ENCODE measurements at places on chromosomes 13 and 19. TPM values are rescaled to one million over a fixed set of nuclear protein-coding genes. Genes with fewer than 3 reads are reported as not detected.

- DNase-seq, result no peak
Measured at GRCh38 chr19:42452590-42452989, 9.8 kb upstream of the CXCL17 start.

Gene SOX21
- not detected for polyA plus RNA-seq

Gene NLRP7
- not detected for polyA plus RNA-seq

DNA sequence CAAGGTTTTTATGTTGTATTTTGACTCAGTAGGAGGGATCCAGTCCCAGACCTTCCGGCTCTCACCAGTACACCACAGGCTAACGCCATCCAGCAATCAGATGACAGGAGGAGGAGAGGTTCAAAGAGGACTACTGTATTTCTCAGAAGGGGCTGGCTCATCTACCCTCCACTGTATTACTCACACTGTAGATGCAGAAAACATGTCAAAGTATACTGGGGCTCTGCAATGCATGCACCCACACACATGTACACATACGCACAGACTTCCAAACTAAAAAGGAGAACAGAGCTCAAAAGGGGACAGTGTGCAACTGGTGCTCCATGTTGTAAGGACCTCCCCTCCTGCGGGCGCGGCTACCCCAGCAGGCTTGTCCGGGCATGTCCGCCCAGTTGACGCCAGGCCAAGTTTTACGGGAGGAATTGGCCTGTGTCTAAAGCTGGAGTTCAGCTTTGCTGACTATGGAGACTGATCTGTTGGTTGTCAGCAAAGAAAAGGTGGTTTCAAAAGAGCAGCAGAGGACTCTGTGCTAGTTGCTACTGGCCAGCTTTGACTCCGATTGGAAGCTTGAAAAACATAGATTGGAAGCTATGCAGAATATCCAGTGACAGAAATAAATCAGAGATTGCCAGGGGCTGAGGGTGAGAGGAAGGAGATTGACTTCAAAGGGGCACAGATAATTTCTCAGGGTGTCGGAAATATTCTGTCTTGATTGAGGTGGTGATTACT, 314.2 kb downstream of the DLEU7 start:
- DNase-seq, result peak; percentile 89

DNA sequence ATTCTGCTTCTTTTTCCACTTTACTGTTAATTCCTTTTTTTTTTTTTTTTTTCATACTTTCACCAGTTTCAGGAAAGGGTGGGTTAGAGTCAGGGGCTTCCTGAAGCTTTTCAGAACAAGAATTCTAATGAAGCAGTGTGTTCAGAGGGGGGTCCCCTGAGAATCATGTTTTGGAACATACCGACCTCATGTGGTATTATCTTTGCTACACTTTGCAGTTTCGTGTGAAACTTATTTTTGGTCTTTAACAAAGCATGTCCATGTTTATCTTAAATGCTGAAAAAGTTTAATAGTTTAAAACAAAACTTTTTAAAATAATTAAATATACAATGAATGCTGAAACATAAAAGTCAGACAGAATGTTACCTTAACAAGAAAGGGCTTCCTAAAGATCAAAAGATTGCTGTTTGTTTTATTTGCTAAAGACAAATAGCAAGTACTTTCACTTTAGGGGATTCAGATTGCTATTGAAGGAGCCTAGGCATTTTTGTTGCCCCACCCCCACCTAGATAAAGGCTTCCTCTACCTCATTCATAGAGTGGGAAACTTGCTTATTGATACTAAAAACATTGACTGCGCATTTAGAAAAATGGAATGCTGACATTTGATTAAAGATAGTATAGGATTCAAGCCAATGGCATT, 21.1 kb upstream of the POMP start:
- no peak for DNase-seq

Gene DLL3
- polyA plus RNA-seq, result 1.3 TPM

DNA sequence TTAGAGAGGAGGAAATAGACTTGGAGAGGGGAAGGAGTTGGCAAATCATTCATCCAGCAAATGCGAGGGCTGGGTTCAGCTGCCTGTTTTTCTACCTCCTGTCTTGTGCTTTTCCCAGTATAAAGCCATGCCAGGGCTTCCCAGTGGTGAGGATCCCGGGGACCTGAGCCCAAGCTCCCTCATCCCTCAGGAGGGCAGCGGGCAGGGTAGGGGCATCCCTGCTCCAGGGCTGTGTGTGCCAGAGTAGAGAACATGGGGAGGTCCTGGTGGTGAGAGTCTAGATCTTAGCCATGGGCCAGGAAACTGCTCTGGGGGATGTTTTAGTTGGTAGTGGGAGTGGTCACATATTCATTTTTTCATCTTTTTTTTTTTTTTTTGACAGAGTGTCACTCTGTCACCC, 43.6 kb downstream of the GPR12 start:
- DNase-seq, result no peak

Measured in IMR-90 (cell line).